NCI-H1105 treated with DMSO at 0.1 percent for 48 hours (cell line): ENCODE measurements at places on chromosomes 12 and 14.

DNA sequence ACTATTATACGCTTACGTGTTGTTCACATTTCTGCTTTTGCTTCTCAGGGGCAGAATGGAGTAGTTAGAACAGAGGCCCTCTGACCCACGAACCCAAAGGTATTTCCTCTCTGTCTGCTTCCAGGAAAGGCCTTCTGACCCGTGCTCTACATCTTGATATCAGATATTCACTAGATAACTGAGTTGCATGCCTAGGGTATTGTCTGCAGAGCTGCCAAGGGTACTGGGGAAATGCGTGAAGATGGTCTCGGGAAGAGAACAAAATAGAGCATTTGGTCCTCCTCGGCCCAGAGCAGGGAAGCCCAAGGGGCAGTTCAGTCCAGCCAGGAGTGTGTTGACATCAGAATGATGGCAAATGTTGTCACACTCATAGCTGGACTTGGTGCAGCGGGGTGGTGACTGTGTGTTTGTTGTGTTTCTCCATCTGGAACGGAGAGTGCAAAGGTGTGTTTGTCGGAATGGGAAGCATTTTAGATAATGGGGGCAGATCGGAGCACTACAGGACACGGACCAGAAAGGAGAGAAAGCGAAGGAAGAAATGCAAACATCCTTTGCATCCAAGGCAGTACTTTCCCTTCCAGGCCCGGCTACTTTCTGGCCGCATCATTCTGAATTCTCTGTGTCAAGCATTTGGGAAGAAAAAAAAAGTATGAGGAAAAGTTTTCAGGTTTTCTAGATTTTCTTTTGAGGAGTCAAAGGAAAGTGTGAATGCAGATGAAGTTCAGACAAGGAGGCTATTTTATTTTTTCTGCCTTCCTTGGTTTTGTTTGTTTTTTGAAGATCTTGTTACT, 8.1 kb downstream of the GLT1D1 start:
- no peak for DNase-seq

GRCh38 chr14:104724981-104725771, 1.1 kb downstream of the ADSS1 start:
- no peak for DNase-seq

DNA sequence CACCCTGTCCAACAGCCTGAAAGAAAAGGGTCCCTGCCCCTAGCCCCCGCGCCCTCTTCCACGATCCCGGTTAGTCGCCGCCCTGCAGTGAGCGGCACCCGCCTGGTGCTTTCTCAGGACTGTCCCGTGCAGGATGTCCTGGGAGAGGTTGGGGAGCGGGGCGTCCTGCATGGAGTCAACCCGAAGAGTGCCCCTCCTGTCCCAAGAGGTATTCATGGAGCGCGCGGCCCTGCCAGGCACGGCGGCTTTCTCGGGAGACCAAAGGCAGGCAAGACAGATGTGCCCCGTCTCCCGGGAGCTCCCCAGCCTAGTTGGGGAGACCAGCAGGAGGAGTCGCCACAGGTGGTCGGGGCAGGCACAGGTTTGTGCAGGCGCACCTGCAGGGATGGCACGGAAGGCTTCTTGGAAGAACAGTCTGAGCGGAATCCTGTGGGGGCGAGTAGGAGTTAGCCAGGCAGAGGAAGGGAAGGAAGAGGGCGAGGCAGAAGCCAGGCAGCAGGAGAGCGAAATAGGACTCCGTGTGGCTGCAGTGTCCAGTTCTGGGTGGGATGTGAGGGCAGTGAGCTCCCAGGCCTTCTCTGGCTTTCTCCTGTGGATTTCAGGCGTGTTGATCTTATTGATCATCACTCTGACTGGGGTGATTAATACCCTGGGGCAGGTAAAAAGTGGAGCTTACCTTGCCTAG, 723 bp downstream of the SIVA1 start:
- DNase-seq, result no peak

DNA sequence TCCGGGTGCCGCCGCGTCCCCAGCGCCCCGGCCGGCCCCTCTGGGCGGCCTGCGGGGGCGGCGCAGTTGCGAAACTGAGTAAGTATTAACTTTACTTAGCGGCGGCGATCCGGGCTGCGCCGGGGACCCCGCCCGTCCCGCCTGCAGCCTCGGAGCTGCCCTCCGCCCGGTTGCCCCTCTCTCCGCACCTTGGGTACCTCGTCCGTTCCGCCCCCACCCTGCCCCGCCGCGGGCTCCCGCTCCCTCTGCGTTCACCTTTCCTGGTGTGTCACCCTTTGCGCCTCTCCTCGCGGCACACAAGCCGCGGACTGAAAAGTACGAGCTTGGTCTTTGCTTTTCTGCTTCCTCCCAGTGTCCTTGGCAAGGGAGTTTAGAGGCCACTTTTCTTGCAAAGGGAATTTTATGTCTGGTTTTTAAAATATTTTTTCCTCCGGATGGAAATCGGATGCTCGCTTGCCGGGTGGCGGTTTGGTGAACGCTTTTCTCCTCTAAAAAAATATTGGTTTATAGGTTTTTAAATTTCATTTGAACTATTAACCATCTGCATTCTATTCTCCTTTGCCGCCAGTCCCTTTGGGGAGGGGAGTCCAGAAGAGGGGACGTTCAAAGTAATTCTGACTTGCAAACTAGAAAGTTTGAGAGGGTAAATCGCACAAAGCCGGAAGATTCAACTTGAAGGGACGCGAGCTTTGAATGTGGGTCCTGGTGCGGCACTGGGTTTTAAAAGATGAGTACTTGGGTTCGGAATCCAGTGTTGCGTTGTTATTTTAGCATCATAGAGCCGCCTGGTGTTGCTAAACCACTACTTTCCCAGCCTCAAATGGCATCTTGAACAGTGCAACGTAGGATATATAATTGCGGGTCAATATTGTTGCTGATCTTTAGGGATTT, 834 bp downstream of the RASSF8 start:
- peak; percentile 7 for DNase-seq

GRCh38 chr12:22978962-22979361, 354.0 kb downstream of the ETNK1 start:
- DNase-seq, result no peak

DNA sequence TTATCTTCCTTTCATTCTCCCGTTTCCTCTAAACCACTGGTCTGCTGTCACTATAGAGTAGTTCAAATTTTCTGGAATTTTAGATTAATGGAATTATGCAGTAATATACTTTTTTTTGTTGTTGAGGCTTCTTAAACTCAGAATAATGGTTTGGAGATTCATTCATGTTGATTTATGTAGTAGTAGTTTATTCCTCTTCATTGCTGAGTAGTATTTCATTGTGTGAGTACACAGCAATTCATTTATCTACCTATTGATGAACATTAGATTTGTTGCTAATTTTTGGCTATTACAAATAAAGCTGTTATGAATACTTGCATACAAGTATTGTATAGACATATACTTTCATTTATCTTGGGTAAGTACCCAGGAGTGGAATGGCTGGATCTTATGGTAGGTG, 7.2 kb downstream of the RASSF8 start:
- no peak for DNase-seq

DNA sequence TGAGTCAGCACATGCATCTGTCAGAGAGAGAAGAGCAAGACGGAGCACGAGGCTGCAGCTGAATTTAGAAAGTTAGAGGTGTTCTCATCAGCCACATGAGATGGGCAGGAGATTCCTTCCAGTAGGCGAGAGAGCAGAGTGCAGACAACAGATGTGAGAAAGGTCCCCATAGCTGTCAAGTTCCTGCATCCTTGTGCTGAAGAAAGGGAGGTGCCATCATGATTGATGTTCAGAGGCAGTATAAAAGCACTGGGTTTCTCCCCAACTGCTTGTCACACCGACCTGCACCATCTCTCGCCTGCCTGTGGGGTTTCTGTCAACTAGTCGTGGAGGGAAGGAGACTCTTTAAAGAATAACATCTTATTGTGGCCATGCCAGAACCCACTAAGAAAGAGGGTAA, at the start of gene MYBPC1:
Gene MYBPC1 (plus strand): TSS at position 272 of the 400 bp plus-strand sequence. CDS start 100 bp downstream, at position 372.
- DNase-seq, result no peak

DNA sequence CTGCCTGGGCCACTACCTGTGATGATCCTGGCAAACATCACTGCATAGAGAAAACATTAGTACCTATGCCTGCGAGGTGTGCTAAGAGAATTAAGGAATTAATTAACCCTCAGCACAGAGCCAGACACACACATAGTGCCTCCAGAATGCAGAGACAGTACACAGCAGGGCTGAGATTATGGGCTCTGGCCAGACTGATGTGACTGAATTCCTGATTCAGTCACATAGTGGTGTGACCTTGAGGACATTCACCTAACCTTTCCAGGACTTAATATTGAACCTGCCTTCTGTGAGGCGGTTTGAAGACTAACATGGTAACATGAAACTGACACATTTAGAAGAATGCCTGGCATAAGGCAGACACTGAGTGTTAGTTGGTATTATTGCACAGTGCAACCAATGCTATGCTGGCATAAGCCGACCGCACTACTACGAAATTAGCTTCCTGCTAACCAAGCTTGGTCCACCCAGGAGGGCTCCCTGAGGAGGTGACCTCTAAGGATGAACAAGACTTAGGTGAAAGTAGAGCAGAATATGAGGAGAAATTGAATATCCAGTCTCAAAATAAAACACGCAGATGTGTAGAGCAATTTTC, 32.0 kb upstream of the SELPLG start:
- no peak for DNase-seq

DNA sequence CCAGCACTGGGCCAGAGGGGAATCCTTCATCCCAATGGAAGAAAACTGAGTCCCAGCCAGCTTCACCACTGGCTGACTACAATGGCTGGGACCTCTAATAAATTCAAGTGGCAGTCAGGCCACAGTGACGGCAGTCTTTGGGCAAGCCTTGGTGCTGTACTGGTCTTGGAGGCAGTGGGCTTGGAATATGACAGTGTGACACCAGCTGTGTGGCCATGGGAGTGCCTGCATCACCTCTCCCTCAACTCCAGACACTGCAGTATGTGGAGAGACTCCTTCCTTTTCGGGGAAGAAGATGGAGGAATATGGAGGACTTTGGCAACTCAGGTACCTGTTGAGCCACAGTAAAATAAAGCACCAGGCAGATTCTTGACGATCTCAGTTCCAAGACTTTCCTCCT, 16.0 kb upstream of the CD163L1 start:
- no peak for DNase-seq

DNA sequence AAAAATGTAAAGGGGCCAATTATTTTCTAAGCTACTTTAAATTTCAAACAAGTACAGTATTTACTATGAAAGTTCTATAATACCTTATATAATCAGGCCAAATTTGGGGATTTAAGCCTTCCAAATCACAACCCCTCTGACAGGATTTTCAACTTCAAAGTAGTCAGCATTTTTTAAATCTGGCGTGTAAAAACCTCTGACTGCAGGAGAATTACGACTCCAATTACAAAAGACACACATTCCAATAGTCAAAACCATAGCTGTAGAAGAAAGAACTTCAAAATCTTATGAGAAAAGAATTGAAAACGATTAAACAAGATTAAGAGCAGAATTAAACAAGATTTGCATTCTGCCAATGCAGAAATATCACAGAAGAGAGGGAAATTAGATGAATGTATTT, 12.7 kb downstream of the OSBPL8 start:
- DNase-seq, result no peak

GRCh38 chr12:6701078-6701768, 608 bp upstream of the PIANP start:
- DNase-seq, result no peak

GRCh38 chr14:30077946-30078345, 150.3 kb upstream of the PRKD1 start:
- DNase-seq, result no peak

DNA sequence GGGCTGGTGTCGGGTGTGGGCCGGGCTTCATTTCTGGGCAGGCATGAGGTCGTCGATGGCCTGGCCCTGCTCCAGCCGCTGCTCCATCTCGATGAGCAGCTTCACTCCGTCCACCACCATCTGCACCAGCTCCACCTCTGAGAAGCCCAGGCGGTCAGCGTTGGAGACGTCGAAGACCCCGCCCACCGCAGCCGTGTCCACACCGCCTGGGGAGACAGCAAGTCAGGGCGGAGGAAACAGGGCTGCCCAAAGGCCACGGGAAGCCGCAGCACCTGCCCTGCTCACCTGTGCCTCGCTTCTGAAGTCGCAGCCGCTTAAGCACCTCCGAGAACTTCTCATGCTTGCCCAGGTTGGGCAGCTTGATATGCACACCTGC, 2.8 kb downstream of the CKB start:
- no peak for DNase-seq

DNA sequence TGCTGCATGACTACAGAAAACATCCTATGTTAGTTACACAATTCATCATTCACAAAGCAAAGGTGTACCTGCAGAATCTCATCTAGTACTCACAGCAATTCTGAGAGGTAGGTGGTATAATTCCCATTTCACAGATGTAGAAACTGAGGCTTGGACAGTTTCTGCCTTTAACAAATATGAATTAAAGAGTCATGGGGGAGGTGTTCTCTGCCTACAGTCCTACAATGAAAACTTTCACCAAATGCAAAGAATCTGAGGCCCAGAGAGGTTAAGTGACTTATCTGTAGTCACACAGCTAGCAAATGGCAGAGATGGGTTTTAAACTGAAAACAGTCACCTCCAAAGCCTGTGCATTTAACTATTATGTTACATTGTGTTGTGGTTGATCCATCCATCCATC, 171.6 kb upstream of the WSCD2 start:
- DNase-seq, result no peak

DNA sequence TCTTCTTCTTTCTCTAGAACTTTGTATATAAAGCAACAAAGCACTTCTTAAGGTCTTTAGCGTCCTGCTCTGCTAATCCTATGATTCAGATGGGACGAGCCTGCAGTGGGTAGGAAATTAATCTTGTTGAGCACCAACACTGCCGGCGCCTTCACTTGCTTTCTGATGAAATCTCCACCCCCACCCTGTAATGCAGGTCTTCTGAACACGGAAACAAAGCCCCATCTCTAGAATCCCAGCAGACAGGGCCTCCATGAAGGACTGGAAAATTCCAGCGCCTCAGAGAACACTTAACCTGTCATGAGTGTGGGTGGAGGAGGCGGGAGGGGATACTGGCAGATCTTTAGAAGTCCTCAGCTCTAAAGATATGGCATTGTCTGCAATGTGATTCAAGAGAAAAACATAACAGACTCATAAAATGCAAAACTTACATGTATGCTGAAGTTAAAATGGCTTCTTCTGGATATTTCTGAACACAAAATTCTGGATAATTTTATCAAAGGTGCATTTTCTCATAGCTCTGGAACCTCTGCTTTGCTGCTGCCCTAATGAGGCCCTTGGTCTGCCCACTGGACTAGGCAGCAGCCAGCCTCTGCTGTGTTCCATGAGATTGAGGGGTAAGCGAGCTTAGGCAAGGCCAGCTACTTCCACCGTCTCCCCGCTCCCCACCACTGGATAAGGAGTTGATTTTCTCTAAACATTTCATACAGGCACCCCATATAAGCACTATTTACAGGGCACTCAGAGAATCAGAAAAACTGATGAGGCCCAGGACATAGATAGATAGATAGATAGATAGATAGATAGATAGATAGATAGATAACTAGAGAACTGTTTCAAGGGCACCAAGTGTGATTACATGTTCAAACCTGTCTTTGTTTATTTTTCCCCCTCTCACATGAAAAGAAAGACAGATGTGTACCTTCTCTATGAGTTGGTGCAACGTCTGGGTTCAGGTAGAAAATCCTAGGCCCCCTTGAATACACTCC, 43.1 kb downstream of the ZFP36L1 start:
- peak; percentile 5 for DNase-seq
